ENCODE measurements at places on chromosomes 11 and 22.

GRCh38 chr11:74388678-74389327, 9.4 kb downstream of the PGM2L1 start:
- peak; percentile 66 for DNase-seq

DNA sequence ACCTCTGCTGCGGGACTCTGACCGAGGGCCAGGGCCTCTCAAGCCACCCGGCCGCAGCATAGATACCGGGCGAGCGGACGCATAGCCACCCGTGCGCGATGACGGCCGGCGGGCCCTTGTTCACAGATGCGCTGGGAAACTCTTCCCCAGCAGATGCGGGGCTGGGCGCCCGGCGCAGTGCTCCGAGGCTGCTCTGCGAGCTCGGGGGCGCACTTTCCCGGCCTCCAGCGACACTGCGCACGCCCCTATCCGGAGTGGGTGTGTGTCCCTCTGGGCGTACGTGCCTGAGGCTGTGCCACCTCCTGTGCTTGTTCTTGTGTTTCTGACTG, 104.7 kb upstream of the E2F8 start:
- DNase-seq: peak; percentile 27

- peak; percentile 3 for DNase-seq
Measured at GRCh38 chr11:96964661-96965060, 574.8 kb downstream of the JRKL start.

DNA sequence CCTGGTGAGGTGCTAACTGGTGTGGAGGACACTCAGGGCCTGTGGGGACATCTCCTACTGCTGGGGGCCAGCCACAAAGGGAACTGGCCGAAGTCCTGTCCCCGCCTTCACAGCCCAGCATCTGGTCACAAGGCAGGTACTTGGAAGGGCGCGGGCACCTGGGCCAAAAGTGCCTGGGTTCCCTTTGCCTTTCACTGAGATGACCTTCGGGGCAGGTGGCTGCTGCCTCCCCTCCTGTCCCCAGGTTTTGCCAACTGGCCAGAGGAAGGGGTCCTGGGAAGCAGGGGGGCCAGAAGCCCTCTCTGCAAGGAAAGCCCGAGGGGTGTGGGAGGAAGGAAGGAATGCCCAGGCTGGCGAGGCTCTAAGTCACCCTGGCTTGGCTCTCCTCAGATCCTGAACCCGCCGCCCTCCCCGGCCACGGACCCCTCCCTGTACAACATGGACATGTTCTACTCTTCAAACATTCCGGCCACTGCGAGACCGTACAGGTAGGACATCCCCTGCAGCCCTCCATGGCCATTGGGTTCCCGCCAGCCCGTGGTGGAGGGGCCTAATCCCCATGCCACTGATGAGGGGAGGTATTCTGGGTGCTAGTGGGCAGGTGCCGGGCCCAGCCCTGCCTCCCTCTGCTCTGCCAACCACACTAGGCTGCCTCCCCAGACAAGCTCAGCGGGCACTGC, 14.4 kb upstream of the PPP6R3 start:
- DNase-seq: no peak

DNA sequence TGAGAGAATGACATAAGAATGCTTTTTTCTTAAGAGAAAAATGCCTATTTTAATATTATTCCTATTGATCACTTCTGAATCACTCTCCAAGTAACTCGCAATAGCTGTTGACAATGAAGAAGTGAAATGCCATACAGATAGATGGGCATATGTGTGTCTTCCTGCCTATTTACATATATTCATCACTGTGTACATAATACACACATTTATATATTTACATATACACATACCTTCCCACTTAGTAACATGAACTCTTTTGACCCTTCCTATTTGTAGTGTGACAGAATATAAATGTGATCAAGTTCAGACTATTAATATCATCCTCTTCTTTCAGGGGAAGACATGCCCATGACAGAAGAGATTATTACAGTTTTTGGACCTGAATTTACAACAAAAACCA, 756.7 kb downstream of the DLG2 start:
- no peak for DNase-seq

DNA sequence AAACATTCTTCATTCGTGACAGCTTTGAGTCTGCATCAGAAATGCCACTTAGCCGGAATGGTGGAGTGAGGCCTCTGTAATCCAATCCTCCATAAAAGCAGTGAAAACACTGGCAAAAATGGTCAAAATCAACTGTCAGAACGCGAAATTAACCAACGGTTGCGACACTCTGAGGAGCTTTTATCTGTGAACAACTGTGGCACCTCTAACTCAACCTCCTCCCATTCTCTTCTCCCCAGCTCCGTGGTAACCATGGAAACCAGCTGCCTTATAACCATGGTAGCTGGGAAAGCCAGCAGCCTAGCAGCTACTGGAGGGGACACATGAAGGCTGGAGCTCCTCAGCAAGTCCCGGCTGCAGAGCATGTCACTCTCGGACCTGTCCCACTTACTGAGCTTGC, 20.3 kb downstream of the AP2A2 start:
- peak; percentile 73 for DNase-seq

GRCh38 chr11:120814531-120815318, 209.2 kb upstream of the TBCEL start:
- no peak for DNase-seq

GRCh38 chr22:36860821-36861659, at the start of gene NCF4:
NCF4 (plus strand) TSS chr22:36861006; CDS start chr22:36861172, 166 bp downstream.
- DNase-seq: no peak

DNA sequence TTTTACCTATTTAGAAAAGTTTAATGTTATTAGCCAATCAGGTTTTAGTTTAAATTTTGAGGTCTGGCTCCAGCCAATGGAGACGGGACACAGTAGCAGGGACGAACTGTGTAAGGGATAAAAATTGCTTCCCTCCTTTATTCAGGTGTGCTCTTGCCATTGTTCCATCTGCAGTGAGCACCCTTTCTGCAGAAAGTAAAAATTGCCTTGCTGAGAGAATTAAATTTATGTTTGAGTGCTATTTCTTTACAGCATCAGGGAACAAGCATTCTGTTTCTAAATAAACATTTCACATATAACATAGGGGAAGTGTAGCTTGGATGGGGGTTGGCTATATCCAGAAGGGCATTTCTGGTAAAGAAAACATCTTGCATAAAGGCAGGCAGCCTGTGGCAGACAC, 36.4 kb upstream of the ZNRF3 start:
- no peak for DNase-seq

DNA sequence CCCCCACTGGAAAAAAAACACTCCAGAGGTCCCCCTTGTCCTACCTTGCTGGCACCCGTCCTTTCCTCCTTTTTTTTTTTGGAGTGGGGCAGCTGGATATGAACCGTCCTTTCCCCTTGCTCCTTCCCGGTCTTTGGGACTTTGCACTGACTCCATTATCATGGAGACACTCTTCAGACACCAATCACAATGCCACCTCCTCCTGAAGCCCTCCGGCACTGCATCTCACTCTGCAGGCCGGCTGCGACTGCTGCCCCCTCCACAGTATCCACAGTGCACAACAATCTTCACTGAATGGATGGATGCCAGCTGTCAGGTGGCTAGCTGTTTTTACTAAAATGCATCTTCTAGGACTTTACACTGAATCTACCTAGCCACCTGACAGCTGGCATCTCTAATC, 12.7 kb upstream of the RGL4 start:
- no peak for DNase-seq

DNA sequence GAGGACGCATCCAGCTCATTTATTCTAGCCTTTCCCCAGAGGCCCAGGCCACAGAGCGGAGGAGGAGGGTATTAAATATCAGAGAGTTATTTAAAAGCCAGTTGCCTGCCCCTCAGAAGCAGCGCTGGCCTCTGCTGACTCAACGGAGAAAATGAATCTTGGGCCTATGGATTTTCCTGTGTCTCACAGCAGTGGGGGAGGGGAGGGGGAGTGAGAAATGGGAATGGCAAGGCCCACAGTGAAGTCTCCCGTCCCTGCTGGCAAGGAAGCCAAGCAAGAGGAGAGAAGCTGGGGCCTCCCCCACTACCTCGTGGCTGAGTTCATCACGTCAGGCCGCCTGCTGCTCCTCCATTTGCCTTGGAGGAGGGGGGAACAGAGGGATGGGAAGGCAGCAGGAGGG, 4.5 kb upstream of the TPBGL start:
- no peak for DNase-seq

- peak; percentile 81 for DNase-seq
Measured at GRCh38 chr11:118930094-118930712, 4.5 kb upstream of the BCL9L start.

- peak; percentile 12 for DNase-seq
Measured at GRCh38 chr11:17719938-17720795, 796 bp downstream of the MYOD1 start.

DNA sequence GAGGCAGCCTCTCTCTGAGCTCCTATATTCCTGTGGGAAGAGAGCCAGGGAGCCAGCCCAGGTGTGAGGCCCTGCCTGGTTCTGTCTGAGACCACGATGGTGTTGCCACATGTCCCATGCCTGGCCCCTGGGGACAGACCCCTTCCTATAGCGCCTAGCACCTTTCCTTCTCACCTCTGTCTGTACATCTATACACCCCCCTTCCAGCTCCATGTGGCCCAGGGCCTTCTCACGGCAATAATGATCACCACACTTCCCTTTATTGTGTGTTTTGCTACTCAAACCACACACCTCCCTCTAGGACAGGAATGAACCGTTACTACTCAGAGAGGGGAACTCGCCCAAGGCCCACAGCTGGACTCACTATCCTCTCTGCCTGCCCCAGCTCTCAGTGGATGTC, 12.8 kb downstream of the CD82 start:
- no peak for DNase-seq

- DNase-seq: no peak
Measured at GRCh38 chr11:2704356-2704755, 4.6 kb upstream of the KCNQ1OT1 start.

DNA sequence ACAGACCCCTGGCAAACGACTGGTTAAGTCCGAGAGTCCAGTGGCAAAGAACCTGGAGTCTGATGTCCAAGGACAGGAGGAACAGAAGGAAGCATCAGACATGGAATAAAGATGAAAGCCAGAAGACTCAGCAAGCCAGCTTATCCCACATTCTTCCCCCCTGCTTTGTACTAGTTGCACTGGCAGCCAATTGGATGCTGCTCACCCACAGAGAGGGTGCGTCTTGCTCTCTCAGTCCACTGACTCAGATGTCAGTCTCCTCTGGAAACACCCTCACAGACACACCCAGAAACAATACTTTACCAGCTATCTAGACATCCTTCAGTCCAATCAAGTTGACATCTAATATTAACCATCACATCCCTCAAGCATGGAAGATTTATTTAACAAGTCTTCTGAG, 1265.8 kb upstream of the CNTN5 start:
- no peak for DNase-seq

DNA sequence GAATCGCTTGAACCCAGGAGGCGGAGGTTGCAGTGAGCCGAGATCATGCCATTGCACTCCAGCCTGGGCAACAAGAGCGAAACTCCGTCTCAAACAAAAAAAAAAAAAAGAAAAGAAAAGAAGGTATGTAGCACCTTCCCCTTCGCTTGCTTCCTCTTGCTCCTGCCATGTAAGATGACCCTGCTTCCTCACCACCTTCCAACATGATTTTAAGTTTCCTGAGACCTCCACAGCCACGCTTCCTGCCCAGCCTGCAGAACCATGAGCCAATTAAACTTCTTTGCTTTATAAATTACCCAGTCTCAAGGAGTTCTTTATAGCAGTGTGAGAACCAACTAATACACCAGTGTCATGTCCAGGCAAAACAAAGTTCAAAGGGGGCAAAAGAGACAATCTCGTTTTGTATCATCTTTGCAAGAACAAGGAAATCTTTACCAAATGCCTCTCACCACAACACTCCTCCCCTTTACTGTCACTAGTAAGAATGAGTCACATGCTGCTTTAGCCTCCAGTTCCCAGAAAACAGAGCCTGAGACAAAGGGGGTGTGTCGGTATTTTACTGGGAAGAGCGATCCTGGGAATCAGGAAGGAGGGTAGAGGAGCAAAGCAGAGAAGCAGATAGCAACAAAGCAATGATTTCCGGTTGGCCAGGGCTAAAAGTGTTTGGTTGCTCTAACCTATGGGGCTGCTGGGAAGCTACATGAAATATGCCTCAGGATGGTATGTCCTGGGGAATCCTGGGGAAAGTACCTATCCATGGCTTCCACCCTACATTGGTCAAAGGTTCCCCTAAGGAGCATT, 10.5 kb upstream of the MCHR1 start:
- peak; percentile 95 for DNase-seq

DNA sequence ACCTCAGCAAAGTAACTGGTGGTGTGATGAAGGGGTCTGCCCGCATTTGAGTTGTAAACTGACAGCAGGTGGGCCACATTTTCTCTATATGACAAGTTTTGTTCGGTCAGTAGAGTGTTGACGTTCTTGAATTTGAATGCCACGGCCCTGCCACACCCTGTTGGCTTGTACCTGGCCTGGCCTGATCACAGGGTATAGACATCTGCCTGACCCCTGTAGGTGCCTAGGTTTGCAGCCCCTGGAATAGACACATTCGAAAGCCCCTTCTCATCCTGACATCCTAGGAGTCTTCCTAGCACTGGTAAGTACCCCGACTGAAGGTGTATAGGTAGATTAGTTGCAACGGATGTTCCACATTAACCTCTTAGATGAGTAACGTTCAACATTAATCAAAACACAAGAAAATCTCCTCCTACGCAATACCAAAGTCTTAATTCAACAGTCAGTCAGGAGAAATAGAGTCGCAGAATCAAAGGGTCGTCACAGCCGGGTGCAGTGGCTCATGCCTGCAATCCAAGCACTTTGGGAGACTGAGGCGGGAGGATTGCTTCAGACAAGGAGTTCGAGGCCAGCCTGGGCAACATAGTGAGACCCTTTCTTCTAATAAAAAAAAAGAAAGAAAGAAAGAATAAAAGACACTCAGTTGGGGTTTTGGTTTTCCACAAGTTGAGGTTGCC, 43.6 kb upstream of the CD5 start:
- DNase-seq: no peak

- DNase-seq: peak; percentile 99
Measured at GRCh38 chr11:86483940-86484794, 109.5 kb downstream of the CCDC81 start.

DNA sequence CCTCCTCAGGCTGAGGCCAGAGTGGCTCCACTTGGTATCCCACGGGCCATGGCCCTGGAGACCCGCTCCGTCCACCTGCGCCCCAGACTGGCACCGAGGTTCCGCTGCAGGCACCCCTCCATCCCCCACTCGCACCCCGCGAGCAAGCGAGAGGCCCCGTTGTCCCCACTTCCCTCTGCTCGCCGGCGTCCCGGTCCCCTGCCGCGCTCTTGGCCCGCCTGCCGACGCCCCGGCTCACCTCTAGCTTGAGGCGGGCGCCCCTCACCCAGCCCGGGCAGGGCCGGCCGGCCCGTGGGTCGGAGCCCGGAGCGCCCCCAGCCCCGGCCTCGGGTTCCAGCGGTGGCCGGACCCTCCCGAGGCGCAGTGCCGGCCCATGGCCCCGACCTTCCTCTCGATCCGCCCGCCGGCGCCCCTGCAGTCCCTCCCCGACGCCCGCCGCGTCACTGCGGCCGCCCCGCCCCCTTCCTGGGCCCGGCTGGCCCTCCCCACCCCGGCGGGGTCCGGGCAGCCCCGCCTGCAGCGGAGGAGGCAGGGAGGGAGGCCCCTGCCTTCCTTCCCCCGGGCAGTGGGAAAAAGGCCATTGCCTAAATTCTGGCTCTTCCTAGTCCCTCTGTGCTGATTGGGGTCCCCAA, at the start of gene PITPNM1:
Gene PITPNM1 (minus strand): TSS at position 414 of the 632 bp plus-strand sequence. CDS start 1,183 bp downstream, outside the sequence.
- DNase-seq: peak; percentile 70

GRCh38 chr11:63998558-63999348, 12.5 kb downstream of the OTUB1 start:
- DNase-seq: no peak

Data from cardiac fibroblast (primary cell).